HCT116 (cell line): ENCODE measurements at places on chromosomes 13 and 19. TPM values are rescaled to one million over a fixed set of nuclear protein-coding genes. Genes with fewer than 3 reads are reported as not detected.

DNA sequence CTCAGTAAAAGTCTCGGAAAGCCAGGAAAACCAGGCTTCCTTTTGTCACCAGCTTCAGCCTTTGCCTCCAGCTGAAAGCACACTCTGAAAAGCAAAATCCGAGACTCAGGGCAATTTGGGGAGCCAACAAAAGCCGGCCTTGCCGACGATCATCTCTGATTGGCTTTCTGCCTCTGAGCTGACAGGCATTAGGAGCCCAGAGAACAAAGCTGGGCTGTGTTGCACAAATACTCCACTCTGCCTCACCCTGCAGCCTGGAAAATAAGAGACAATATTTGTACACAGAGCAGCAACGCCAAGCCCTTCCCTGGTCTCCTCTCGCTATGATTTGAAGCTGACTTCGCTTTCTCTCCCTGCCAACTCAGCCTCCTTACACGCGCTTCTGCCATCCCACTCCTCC is 46.9 kb downstream of the CACNA1A start:
- no peak for DNase-seq

GRCh38 chr13:37914781-37915391 is 45.3 kb upstream of the TRPC4 start:
- no peak for DNase-seq

DNA sequence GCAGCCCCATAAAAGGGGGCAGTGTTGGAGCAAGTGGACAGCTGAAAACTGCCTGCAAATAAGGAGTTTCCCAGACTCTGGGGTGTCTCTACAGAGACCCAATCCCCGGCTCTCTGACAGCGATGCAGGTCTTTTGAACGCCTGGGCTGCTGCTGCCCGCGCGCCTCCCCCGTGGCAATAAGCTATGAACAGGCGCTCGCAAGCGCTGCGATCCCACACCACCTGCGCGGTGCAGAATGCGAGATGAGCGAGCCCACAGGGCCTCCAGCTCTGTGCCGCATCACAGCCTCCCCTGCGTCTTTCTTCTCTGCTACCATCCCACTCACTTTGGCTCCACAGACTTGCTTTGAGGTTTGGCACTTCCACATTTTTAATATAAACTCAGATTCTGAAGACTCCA is 62.3 kb downstream of the KCTD15 start:
- no peak for DNase-seq

DNA sequence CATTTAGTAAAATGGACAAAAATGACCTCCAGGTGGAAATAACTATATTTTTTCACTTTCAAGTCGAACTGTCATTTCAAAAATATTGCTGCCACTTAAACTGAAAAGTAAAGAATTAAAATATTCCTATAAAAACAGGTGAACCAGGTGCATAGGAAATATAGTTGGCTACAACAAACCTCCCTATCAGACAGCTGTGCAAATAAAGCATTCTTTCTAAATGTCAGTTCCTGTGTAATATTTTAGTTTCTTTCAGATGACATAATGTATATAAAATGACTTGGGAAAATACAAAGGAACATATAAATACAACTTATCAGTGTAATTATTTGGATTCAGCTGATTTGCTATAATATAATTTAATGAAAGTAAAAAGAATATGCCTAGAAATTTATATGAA is 403.5 kb upstream of the GPC6 start:
- no peak for DNase-seq

- no peak for DNase-seq
These were observed 13.3 kb downstream of the ZNF699 start for GRCh38 chr19:9296336-9296735.

GRCh38 chr13:49995625-49996101 is 1.2 kb upstream of the TRIM13 start:
- DNase-seq, result no peak

DNA sequence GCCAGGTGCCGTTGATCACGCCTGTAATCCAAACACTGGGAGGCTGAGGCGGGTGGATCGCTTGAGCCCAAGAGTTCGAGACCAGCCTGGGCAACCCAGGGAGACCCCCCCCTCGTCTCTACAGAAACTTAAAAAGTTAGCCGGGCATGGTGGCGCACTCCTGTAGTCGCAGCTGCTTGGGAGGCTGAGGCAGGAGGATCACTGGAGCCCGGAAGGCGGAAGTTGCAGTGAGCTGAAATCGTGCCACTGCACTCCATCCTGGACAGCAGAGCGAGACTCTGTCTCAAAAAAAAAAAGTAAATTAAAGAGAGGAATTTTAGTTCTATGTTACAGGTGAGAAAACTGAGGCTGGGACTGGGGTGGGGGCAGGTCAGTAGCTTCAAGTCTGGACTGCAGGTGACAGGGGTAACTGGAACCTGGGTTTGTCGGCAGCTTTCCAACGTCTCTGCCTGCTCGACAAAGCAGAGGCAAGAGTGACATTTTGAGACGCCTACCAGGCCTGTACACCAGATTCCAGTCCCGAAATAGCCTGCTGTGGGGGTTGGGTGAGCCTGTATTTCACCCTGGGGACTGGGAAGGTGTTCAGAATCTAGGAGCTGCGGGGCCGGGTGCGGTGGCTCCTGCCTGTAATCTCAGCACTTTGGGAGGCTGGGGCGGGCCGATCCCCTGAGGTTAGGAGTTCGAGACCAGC is 1.2 kb downstream of the SELENOW start:
- DNase-seq, result no peak

- DNase-seq, result no peak
These were observed 137.1 kb upstream of the ATXN8OS start for GRCh38 chr13:69970520-69970919.

DNA sequence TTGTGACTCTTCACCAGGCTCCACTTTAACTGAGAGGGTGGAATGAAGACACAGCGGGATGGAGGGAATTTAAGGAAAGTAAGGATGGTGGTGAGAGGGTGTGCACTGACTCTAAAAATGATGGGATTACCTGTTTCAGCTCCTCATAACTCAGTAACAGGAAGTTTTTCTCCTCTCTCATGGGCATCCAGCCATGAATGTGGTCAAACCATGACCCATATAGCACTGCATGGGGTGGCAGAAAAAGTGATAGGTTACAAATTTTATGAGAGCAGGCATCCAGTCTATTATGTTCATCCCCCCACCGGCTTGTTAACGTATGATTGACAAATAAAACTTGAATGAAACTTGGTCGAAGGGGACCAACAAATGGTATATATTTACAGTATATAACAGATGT is 7.2 kb downstream of the SULT2A1 start:
- no peak for DNase-seq

- no peak for DNase-seq
These were observed 12.6 kb downstream of the MKNK2 start for GRCh38 chr19:2038284-2039088.

GRCh38 chr13:75468098-75468497 is 13.9 kb downstream of the TBC1D4 start:
- DNase-seq, result no peak

DNA sequence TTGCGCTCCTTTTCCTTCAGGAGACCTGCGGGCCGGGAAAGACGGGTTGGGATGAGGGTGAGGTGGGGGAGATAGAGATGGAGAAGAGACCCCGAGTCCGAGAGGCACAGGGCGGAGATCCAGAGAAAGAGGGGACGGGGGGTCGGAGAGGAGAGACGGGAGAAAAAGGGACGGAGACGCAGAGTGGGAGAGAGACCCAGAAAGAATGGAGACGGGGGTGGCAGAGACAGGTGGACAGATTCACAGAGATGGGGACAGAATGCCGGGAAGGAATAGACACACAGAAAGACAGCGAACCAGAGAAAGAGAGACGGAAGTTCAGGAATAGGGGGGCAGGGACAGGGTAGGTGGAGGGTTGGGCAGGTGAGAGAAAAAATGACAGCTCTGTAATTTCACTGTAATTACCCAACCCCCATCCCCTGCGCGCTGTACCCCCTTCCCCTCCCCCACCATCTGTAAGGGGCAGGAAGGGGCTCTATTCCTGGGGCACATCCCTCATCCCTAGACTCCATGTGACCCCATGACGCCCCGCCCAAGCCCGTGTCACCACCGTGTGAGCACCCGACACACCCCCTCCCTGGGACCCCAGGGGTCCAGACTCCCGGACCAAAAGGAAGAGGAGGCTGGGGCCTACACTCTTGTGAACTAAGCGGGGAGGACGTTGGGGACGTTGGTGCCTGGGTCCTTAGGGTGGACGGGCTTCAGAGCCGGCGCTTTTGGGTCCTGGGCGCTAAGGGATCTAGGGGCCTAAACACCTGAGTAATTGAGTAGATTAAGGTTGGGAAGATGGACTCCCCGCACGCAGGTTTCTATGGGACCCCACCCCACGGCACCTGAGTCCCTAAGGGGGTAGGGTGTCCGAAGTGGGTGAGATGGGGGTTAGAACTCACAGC is 967 bp downstream of the DBP start:
- DNase-seq, result no peak

DNA sequence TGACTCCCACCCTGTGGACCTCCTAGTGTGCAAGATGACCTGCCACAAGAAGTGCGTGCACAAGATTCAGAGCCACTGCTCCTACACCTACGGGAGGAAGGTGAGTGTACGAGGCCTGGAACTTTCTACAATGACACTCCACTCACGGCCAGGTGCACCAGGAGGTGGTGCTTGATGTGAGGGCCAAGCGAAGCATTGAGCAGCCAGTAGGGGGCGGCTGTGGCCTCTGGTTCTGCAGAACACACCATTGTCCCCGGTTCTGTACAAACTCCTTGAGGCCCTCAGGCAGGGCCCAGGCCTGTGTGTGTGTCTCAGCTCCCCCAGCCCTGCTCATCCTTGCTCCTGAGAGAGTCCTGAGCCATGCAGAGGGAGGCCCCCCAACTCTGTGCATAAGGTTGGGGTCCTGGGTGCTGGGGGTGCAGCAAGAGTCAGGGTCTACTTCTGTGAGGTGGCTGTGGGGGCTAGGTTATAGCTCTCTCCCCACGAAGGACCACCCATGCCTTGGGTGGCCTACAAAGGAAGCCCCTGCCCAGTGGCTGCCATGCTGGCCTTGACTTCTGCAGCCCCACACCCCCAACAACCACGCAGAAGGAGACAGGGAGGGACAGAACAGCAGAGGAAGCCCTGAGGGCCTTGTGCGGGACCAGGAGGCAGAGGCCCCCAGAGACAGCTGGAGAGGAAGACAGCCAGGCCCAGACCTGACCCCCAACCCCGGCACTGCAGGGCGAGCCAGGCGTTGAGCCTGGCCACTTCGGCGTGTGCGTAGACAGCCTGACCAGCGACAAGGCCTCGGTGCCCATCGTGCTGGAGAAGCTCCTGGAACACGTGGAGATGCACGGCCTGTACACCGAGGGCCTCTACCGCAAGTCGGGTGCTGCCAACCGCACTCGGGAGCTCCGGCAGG is 9.7 kb upstream of the USE1 start:
- no peak for DNase-seq

GRCh38 chr19:45847663-45848062 is 15.3 kb downstream of the SYMPK start:
- DNase-seq, result no peak

GRCh38 chr13:83216479-83217245 is 665.6 kb downstream of the SLITRK1 start:
- DNase-seq, result no peak

GRCh38 chr13:28705461-28706083 is 13.2 kb downstream of the SLC46A3 start:
- DNase-seq, result no peak

GRCh38 chr13:28805193-28805819 is 14.8 kb upstream of the MTUS2 start:
- DNase-seq, result no peak

GRCh38 chr19:55667958-55668357 is 7.1 kb upstream of the EPN1 start:
- DNase-seq, result no peak

GRCh38 chr19:34972163-34972705 is 8.2 kb upstream of the ZNF792 start:
- no peak for DNase-seq

DNA sequence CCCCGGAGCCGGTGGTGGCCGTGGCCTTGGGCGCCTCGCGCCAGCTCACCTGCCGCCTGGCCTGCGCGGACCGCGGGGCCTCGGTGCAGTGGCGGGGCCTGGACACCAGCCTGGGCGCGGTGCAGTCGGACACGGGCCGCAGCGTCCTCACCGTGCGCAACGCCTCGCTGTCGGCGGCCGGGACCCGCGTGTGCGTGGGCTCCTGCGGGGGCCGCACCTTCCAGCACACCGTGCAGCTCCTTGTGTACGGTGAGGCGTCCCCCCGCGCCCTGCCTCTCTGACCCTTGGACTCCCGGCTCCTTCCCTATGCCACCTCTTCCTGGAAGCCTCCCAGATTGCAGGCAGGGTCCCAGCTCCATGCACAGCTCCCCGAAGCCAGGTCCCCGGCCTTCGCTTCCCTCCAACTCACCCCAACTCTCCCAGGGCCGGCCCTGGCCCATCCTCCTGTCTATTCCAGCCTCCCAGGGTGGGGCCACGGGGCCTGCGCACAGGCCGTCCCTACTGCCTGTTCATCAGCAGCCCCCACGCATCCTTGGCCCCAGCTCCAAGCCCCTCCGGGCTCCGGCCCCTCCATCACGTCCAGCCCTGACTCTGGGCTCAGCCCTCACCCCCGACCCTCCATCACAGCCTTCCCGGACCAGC is 1.7 kb downstream of the MADCAM1 start:
- DNase-seq, result no peak

DNA sequence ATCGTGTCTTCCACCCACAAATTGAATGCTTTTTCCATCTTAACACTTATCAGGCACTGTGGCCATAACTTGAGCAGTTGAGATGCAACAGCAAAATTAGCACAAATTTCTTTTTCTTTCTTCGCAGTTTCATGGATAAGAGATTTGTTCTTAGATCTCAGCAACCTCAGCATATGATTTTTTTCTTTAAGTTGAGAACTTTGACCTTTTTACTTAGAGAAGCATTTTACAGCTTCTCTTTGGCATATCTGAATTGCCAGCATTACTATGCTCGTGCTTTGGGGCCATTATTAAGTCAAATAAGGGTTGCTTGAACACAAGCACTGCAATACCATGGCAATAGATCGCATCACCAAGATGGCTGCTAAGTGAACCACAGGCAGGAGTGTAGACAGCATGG is 16.1 kb downstream of the USPL1 start:
- no peak for DNase-seq

GRCh38 chr13:46561691-46562090 is 8.7 kb downstream of the LRCH1 start:
- DNase-seq, result no peak

GRCh38 chr13:113402471-113403254 is 38.7 kb upstream of the GRTP1 start:
- DNase-seq, result no peak

LILRA1 gene
- total RNA-seq, result not detected

CEACAM1 gene
- 1.2 TPM for total RNA-seq

CRX gene
- not detected for total RNA-seq

OR1M1 gene
- total RNA-seq, result not detected

METTL21C gene
- not detected for total RNA-seq

COLGALT1 gene
- 86.0 TPM for total RNA-seq

STAP2 gene
- total RNA-seq, result 2.1 TPM

YJEFN3 gene
- 25.3 TPM for total RNA-seq

ZNF709 gene
- total RNA-seq, result not detected

UGGT2 gene
- 27.1 TPM for total RNA-seq
